ENCODE measurements at places on chromosomes 11 and 22.

GRCh38 chr11:23311986-23312940 lies 452.0 kb upstream of the CCDC179 start:
- no peak overlapping the region for H3K27ac ChIP-seq
- no peaks in the 10 kb centered on the region for H3K27me3 ChIP-seq
- DNase-seq, result no peak
- H3K36me3 ChIP-seq, result no peaks in the 10 kb centered on the region
- no peaks in the 10 kb centered on the region for H3K4me1 ChIP-seq

GRCh38 chr11:119491753-119492510 lies 69.0 kb upstream of the THY1 start:
- no peak overlapping the region for H3K27ac ChIP-seq
- DNase-seq, result no peak
- H3K4me1 ChIP-seq, result no peaks in the 10 kb centered on the region
- no peaks in the 10 kb centered on the region for H3K36me3 ChIP-seq

DNA sequence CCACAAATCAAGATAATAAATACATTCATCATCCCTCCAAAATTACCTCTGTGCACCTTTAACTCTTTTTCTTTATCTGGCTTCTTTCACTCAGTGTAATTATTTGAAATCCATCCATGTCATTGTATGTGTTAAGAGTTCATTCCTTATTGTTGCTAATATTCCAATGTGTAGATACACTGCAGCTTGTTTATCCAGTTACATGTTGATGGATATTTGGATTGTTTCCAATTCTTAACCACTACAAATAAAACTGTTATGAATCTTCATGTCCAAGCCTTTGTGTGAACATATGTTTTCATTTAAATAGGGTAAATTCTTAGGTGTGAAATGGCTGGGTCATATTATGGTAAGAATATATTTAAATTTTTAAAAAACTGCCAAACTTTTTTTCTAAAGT lies 323.3 kb upstream of the NCAM1 start:
- peaks cover 2% of the 10 kb centered on the region for H3K36me3 ChIP-seq
- no peak for DNase-seq
- no peaks in the 10 kb centered on the region for H3K4me1 ChIP-seq
- H3K27me3 ChIP-seq, result peaks cover 13% of the 10 kb centered on the region

DNA sequence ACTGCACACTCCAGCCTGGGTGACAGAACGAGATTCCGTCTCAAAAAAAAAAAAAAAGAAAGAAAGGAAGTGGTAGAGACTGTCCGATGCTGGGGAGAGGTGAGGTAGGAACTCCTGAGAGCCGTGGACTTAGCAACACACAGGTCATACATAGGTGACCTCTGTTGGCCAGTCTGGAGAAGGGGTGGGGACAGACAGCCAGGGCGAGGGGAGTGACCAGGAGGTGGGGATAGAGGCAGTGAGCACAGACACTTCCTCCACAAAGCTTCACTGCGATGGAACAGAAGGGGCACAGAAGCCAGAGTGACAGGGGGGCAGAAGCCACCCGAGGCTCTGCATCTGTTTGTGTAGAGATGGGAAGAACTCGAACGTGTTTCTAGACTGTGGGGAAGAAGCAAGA lies 47.1 kb downstream of the MYH9 start:
- no peaks in the 10 kb centered on the region for H3K27me3 ChIP-seq
- peak overlapping the region; percentile 91 for H3K27ac ChIP-seq
- H3K36me3 ChIP-seq, result peaks cover 21% of the 10 kb centered on the region

DNA sequence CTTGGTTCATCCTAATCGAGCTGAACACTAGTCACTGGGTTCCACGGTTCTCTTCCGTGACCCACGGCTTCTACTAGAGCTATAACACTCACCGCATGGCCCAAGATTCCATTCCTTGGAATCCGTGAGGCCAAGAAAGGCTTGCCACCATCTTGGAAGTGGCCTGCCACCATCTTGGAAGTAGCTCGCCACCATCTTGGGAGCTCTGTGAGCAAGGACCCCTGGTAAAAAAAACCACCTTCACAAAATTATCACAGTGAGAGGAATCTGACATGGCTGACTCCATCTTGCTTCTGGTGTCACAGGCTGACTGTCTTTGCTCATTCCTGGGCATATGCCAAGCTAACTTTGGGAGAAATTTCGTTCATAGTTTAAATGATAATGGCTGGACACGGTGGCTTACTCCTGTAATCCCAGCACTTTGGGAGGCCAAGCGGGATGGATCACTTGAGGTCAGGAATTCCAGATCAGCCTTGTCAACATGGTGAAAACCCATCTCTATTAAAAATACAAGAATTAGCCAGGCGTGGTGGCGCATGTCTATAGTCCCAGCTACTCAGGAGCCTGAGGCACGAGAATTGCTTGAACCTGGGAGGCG lies 18.9 kb upstream of the KCTD14 start:
- H3K4me1 ChIP-seq, result peaks cover 23% of the 10 kb centered on the region
- H3K4me3 ChIP-seq, result no peak overlapping the region
- H3K36me3 ChIP-seq, result no peaks in the 10 kb centered on the region
- H3K27ac ChIP-seq, result no peak overlapping the region

DNA sequence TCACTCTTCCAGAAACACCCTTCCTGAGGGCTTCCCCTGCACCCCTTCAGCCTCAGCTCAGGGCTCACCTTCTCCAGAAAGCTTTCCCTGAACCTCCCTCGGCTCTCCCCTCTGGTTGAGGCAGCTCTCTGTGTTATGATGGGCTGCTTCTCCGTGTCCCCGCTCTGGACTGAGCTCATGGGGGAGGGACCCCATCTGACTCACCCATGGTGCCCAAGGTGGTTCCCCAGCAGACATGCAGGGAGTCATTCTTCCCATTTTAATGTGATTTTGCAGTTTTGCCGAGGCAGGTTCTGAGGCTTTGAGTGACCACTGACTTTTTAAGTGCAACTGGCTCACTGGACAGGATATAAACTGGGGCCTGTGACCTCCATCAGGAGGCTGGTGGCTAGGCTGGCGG lies 495.1 kb downstream of the TBC1D22A start:
- peaks cover 6% of the 10 kb centered on the region for H3K27me3 ChIP-seq
- H3K4me1 ChIP-seq, result no peaks in the 10 kb centered on the region
- H3K4me3 ChIP-seq, result no peak overlapping the region
- H3K36me3 ChIP-seq, result no peaks in the 10 kb centered on the region
- H3K27ac ChIP-seq, result no peak overlapping the region
- no peak for DNase-seq

DNA sequence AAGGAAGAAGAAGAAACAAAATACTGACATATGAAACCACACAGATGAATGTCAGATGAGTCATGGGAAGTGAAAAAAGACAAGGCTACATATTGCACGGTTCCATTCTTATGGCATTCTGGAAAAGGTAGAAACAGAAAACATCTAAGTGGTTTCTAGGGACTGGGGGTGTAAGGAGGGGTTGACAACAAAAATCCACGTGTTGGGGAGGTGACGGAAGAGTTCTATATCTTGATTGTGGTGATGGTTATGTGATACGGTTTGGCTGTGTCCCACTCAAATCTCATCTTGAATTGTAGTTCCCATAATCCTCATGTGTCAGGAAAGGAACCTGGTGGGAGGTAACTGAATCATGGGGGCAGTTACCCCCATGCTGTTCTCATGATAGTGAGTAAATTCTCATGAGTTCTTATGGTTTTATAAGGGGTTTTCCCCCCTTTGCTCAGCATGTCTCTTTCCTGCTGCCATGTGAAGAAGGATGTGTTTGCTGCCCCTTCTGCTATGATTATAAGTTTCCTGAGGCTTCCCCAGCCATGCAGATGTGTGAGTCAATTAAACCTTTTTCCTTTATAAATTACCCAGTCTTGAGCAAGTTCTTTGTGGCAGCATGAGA lies 6.4 kb upstream of the ARFGAP3 start:
- H3K36me3 ChIP-seq, result no peaks in the 10 kb centered on the region
- DNase-seq, result no peak
- H3K27me3 ChIP-seq, result no peaks in the 10 kb centered on the region

- H3K36me3 ChIP-seq, result no peaks in the 10 kb centered on the region
- H3K27ac ChIP-seq, result no peak overlapping the region
- DNase-seq, result no peak
- peaks cover 9% of the 10 kb centered on the region for H3K27me3 ChIP-seq
Observed at GRCh38 chr11:63769042-63769713, 603 bp upstream of the ZFTA start.

DNA sequence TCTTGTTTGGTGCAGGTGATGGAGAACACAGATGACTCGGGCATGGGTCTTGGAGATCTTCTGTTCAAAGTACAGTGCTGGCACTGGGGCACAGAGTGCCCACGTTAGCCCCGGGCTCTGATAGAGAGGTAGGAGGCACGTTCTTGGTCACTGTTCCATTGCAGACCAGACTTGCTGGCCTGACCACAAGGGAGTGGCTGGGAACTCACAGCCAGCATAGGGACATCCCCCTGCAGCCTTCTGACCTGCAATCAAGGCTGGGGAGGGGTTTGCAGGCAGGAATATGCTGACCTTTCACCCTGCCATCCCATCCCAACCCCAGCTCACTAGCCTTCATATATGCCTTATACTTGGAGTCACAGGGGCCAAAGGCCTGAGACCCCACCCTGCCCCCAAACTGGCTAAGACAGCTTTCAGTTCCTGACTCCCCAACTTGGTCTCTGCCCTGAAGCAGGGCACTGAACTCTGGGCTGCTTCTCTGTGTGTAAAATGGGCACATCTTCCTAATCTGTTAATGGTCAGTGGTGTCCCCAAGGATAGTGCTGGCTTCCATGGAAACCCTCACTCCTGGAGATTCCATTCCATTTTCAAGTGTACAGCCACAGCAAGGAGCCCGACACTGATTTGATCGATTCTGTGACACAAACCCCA lies 4.6 kb downstream of the MRPL49 start:
- H3K36me3 ChIP-seq, result no peaks in the 10 kb centered on the region
- no peak for DNase-seq
- no peaks in the 10 kb centered on the region for H3K27me3 ChIP-seq
- no peak overlapping the region for H3K4me3 ChIP-seq
- H3K27ac ChIP-seq, result no peak overlapping the region

DNA sequence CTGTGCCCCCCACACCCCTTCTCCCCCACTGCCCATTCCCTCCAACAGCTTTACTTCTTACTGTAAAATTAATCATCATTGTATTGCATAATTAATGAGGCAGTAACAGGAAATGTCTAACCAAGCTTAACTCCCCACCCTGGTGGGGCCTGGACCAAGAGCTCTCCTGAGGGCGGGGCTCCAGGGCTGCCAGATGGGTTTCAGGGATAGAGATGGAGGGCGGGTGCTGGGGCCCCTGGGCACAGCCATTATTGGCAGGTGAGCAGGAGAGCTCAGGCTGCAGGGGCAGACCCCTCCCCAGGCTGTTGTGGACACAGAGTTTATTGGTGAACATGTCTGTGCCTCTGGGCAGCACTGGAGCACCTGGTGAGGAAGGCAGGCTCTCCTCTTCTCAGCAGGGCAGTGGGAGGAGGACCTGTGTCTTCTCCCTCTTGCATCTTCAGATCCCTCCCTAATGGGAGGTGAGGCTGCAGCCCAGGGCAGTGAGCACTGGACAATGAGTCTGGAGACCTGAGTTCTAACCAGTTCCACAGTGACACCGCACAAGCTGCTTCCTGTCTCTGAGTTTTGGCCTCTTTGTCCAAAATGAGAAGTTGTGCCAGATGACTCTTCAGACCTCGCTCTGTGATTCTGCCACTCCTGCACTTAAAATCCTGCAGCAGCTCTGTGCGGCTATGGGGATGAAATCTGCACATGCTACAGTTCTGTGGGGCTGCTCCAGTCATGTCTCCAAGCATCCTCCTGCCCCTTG lies 233.3 kb downstream of the CEP164 start:
- H3K4me1 ChIP-seq, result no peaks in the 10 kb centered on the region
- H3K36me3 ChIP-seq, result no peaks in the 10 kb centered on the region
- H3K4me3 ChIP-seq, result no peak overlapping the region

DNA sequence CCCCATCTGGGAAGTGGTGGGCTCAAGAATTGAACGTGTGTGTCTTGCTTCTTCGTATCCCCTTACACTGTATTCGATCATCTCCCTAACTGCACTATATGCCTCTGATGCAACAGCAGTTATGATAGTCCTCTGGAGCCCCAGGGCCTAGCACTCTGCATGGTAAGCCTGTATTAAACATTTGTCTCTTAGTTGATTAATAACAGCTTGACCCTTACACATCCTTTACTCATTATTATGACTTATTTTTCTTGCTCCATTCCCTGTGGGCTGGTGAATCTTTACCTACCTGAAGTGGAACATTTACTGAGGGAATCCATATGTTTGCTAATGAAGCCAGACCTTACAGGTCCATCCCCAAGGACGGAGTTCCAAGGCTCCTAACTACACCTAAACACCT lies 5.6 kb downstream of the STX3 start:
- H3K4me3 ChIP-seq, result no peak overlapping the region
- H3K27me3 ChIP-seq, result no peaks in the 10 kb centered on the region
- no peaks in the 10 kb centered on the region for H3K36me3 ChIP-seq

GRCh38 chr11:44016131-44016530 lies 31.6 kb upstream of the ACCSL start:
- no peaks in the 10 kb centered on the region for H3K4me1 ChIP-seq
- no peaks in the 10 kb centered on the region for H3K36me3 ChIP-seq
- H3K27me3 ChIP-seq, result no peaks in the 10 kb centered on the region
- H3K27ac ChIP-seq, result no peak overlapping the region

DNA sequence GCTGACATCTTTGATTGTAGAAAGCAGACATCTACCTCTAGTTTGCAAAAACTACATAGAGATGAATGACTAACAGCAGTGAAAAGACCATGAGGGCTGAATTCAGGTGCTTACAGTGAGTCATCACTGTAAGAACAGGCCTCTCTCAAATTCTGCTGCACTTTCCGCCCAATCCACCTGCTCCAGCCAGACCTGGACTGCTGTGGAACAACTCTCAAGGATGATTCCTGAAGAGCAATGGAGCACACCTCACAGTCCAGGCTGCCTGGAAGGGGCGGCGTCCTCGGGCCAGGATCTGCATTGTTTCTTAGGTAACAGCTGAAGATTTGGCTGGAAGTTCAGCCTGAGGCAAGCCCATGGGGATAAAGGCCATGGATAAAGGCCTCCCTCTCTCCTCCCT lies 15.1 kb downstream of the APOL2 start:
- peak overlapping the region; percentile 30 for H3K27ac ChIP-seq
- peaks cover 11% of the 10 kb centered on the region for H3K4me1 ChIP-seq
- H3K36me3 ChIP-seq, result no peaks in the 10 kb centered on the region

GRCh38 chr22:36234919-36235318 lies 4.4 kb downstream of the APOL2 start:
- DNase-seq, result no peak
- H3K4me1 ChIP-seq, result peaks cover 59% of the 10 kb centered on the region
- H3K27ac ChIP-seq, result peak overlapping the region; percentile 40

DNA sequence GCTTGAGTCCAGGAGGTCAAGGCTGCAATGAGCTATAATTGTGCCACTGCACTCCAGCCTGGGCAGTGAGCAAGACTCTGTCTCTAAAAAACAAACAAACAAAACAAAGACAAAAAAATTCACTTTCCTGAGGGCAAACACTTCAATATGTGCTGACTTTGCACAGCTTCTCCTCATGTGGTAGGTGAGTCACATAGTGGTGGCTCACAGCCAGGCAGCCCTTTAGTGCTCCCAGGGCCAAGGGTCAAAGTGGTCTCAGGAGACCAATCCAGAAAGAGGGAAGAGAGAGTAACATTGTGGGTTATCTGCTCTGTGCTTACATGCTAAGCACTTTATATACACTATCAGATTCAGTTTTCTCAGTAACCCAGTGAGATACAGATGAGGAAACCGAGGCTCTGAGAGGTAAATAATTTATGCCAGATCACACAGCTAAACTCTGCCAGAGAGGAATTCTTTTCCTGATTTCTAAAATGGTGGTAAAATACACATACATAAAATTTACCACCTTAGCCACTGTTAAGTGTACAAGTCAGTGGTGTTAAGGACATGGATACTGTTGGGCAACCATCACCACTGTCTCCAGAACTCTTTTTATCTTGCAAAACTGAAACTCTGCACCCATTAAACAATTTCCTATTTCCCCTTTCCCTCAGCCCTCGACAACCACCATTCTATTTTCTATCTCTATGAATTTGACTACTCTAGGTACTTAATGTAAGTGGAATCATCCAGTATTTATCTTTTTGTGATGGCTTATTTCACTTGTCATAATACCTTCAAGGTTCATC lies 231.7 kb upstream of the NARS2 start:
- H3K27ac ChIP-seq, result no peak overlapping the region
- peaks cover 11% of the 10 kb centered on the region for H3K27me3 ChIP-seq
- no peaks in the 10 kb centered on the region for H3K36me3 ChIP-seq
- DNase-seq, result no peak
- no peaks in the 10 kb centered on the region for H3K4me1 ChIP-seq
